AG10803 (cell line): ENCODE measurements at places on chromosomes 6 and 20.

- DNase-seq, result peak; percentile 27
Observed at GRCh38 chr6:48766349-48766748, 655.4 kb upstream of the PTCHD4 start.

DNA sequence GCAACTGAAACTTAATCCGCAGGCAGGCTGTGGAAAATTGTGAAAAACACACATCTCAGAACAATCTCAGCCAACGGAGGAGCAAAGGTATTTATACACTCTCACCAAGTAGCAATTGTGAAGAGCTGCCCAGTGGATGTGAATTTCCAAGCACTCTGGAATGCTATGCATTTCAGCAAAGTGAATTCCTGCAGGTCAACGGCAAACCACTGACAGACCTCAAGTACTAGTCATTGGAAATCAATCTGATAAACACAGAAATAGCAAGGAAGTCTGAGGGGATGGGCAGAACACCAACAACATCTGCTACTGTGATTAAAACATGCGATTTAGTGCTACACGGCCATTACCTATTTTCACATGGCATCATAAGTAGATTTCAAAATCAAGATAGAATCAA is 429.1 kb downstream of the HTR1B start:
- DNase-seq, result peak; percentile 98

DNA sequence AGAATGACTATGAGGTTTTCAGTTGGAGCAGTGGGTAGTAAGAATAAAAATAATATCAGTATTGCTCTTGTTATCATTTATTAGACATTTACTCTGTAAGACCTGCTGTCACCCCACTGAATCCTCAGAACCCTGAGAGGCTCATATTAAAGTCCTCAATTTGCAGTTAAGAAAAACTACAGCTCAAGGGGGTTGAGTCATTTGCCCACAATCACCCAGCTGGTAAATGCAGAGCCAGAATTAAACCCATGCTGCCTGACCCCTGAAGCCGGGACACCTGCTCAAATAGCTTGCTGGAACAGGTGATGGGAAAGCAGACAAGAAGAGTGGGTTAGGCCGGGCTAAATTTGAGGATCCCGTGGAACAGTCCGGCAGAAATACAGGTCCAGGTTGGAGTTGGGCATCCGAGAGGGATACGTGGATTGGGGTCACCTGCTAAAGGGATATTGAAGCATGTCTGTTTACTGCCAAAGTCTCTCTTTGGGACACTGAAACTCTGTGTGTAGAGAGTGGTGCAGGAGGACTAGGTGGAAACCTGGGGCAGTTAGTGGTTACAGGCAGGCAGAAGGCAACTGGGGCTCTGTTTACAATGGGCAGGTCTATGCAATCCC is 344.1 kb downstream of the CDC5L start:
- DNase-seq, result no peak

DNA sequence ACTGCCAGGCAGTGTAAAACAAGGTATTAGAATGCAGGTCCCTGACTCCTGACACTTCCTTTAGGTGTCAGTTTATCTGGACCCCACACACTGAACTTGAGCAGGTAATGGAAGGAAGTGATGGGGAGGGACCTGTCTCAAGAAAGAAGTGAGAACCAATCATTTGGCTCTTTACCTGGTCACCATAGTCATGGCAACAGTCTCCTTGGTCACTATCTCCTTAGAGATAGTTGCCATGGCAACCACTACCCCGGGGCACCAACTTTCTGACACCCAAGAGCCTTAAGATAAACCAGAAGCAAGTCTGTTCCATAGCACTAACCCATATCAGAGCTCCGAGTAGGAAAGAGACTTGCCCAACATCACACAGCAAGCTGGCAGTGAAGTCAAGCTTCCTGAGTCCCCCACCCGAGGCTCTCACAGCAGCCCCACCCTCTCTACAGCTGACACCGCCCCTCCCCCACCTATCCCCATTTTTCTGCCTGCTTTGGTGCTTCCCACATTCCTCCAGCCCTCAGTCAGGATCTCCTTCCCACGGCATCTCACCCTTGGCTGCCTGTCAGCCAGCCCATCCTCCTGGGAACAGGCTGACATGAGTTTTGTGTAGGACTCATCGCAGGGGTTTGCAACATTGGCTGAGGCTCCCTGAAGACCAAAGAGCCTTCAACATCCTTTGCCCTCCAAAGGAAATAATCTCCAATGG is 16.3 kb upstream of the HM13 start:
- peak; percentile 89 for DNase-seq

DNA sequence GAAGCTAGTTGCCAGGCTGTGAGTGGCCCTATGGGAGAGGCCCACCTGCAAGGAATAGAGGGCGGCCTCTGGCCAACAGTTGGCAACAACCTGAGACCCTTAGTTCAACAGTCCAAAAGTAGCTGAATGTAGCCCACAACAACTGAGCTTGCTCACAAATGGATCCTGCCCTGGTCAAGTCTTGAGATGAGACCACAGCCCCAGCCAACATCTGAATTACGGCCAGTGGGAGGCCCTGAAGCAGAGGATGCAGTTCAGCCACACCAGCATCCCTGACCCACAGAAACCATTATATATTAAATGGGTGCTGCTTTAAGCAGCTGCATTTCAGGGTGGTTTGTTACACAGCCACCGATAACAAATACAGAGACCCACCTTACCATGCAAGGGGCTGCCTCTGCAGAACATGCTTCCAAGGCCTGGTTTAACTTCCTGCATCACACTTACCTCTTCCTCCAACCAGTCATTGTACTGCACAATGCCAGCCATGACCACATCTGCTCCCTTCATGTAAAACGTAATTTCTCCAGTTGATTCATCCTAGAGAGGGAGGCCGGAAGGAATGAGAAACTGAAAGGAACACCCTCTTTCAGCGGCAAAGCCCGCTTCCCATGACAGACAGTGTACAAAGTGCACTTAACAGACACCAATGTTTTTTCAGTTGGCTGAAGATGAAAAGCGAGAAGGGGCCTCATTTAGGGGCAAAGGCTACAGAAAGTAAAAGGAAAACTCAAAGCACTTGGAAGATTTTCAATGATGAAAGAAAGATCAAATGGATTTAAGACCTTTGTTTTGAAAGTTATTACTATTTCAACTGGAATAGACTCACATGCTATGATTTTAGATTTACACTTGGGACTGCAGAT is 86.2 kb upstream of the NFATC2 start:
- DNase-seq, result peak; percentile 58

DNA sequence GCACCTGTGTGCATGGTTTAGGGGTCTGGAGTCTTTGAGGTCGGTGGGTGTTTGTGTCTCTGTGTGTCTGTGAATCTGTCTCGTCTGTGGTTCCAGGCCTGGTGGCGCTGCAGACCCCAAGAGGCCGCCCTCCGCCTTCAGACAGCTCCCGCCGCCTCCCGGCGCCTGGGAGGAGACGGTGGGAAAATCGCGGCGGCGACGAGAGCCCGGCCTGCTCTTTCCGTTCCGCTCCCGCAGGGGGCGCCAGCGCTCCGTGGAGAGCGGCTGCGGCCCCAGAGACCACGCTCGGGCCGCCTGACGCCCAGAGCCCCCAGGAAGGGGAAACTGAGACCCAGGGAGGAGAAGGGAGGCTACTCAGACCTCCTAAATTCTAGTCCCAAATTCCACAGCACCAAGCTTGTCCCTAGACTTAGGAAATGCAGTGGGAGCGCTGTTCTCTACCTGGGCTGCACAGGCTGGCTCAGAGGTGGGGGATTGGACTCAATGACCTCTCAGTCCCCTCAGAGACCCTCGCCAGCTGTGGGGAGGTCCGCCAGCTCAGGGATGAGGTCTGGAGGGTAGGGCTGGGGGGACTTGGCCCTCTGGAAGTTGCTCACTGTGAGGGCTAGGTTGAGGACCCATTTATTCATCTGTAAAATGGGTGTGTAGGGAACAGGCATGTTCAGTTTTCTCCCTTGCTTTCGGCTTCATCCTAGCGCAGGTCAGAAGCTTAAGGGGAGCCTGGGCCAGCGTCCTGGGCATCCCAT is 36.9 kb upstream of the BLCAP start:
- DNase-seq, result peak; percentile 6

DNA sequence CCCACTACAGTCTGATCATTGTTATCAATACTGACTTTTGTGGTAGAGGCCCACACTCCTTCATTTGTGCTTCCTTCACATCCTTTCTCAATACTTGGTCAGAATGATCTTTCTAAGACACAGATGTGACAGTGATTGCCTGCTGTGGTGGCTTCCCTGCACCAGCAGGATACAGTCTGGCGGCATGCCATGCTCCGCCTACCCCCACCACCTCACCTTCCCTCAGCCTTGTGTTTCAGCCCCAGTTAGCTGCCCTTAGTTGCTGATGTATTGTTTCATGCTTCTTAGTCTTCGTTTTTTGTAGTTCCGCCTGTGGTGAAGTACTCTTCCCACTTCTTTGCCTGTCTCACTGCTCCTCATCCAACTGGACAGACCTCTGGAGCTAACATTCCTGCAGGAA is 10.9 kb downstream of the LRRC1 start:
- DNase-seq, result no peak
